ENCODE measurements at places on chromosomes 16 and 17.

GRCh38 chr16:89458967-89459366, 31.4 kb downstream of the ANKRD11 start:
- no peak for DNase-seq

GRCh38 chr16:19851476-19851875, 33.2 kb downstream of the GPRC5B start:
- DNase-seq = no peak

- DNase-seq = no peak
These were observed 46.7 kb downstream of the ANKRD11 start for GRCh38 chr16:89443727-89444084.

DNA sequence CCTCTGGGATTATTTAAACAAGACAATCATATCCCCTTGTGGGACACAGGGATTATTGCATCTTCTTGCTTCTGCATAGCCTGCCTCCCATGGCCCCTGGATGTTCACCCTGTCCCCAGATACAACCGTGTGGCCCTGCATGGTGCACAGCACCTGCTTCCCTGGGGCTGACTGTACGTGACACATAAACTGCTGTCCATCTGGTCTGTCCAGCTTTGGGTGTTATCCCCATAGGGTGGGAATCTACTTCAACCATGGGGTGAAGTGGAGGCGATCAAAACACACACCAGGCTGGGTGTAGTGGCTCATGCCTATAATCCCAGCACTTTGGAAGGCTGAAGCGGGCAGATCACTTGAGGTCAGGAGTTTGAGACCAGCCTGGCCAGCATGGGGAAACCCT, 138.8 kb downstream of the XYLT1 start:
- DNase-seq = no peak

DNA sequence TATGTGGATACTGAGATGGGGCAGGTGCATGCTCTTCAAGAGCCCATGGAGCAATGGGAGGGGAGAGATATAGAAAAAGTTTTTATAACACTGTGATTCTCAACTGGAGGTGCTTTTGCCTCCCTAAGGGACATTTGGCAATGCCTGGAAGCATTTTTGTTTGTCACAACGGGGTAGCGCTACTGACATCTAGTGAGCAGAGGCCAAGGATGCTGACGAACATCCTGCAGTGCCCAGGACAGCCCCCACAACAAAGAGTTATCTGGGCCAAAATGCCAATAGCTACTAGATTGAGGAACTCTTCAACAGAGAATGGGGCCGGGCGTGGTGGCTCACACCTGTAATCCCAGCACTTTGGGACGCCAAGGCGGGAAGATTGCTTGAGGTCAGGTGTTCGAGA, 67.2 kb upstream of the CLEC3A start:
- DNase-seq = no peak

GRCh38 chr17:82281502-82282238, 8.2 kb upstream of the CSNK1D start:
- no peak for DNase-seq

- no peak for DNase-seq
These were observed 23.0 kb upstream of the ZNF750 start for GRCh38 chr17:82862737-82863382.

GRCh38 chr16:67144943-67145342, 5.9 kb downstream of the B3GNT9 start:
- no peak for DNase-seq

GRCh38 chr17:72916991-72917390, 175.5 kb downstream of the SLC39A11 start:
- no peak for DNase-seq

GRCh38 chr16:67393111-67393787, at the start of gene TPPP3:
TSS of gene TPPP3 (minus strand) at chr16:67393498. CDS start at chr16:67391111, 2,387 bp downstream.
- no peak for DNase-seq

DNA sequence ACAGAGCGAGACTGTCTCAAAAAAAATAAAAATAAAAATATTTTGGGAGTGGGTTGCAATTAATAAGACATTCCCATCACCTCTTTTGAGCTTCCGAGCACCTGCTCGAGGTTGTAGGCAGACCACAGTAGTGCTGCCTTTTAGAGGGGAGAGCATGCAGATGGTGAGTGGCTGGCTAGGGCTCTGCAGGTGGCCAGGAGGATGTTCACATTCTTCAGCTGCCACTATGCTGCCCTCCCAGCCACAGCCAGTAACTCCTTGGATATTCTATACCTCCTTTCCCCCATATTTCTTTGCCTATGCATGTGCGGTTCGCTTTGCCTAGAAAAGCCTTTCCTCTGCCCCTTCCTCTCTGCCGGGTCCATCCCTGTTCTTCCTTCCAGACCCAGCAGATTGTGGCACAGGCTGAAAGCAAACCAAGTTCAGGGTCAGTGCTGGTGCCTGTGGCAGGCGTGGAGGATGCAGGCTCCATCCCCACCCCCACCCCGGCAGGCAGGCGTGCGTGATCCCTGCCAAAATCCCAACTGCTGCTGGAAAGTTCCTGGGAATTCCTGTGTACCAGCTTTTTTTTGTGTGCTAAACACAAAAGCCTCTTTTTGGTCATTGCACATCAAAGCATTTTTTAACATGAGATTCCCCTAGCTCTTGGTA, 33.8 kb upstream of the CMIP start:
- DNase-seq = no peak

DNA sequence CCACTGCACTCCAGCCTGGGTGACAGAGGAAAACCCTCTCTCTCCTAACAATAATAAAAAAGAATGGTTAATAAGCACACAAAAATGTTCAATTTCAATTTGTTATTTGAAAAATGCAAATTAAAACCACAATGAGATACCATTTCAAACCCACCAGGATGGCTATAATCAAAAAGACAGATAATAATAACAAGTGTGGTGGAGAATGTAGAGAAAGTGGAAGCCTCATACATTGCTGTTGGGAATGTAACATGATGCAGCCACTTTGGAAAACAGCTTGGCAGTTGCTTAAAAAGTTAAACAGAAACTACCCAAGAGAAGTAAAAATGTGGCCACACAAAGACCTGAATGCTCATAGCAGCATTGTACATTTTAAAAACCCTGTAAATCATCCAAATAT, 51.8 kb upstream of the MAP3K14 start:
- no peak for DNase-seq

- DNase-seq = no peak
These were observed 9.6 kb downstream of the IL32 start for GRCh38 chr16:3074860-3075522.
